ENCODE measurements at places on chromosomes 1 and 21. TPM values are rescaled to one million over a fixed set of nuclear protein-coding genes. Genes with fewer than 3 reads are reported as not detected.

Gene SLC1A7
- 2.4 TPM for total RNA-seq

Gene LHX8
- 16.1 TPM for total RNA-seq

Gene CELF3
- not detected for total RNA-seq

Gene FMO5
- 0.37 TPM for total RNA-seq

Gene CD1B
- total RNA-seq = not detected

Gene CYP4B1
- total RNA-seq = not detected

Gene BTG2
- total RNA-seq = 11.2 TPM

Data from H4 (cell line).